Stimulated activated CD4-positive, alpha-beta T cell treated with anti-CD3 and anti-CD28 coated beads, Interleukin-4, amount 100 ng/mL, for 1 hour (primary cell): ENCODE measurements at places on chromosomes 7 and 10.

GRCh38 chr7:47400741-47401206 is 181.1 kb downstream of the TNS3 start:
- no peak for DNase-seq

GRCh38 chr10:7488418-7488829 is 77.6 kb upstream of the SFMBT2 start:
- DNase-seq = no peak

GRCh38 chr10:132945894-132946255 is 3.5 kb upstream of the CFAP46 start:
- DNase-seq = no peak

- no peak for DNase-seq
These were observed 198.9 kb upstream of the CCDC6 start for GRCh38 chr10:60105295-60105695.

DNA sequence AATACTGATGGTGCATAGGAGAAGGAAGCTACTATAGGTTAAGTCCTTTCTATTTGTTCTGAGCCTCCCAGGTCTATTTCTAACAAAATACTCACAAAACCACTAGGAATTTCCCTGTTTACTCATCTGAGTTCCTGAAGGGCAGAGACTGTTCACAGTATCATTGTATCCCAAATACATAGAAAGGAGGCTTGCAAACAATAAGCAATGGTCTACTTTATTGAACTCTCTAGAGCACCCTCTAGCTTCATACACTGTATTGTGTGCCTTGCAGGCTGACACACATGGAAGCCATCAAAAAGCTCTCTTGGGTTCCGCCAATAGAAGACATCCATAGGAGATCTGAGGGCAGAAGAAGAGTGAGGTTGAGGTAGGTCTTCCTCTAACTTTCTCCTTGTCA is 826.1 kb downstream of the GRM8 start:
- DNase-seq = no peak

GRCh38 chr10:45581582-45582385 is 90.8 kb downstream of the ZFAND4 start:
- DNase-seq = no peak

GRCh38 chr10:73900064-73900463 is 10.9 kb upstream of the PLAU start:
- DNase-seq = no peak

GRCh38 chr10:90126256-90126595 is 424.8 kb downstream of the KIF20B start:
- DNase-seq = no peak

DNA sequence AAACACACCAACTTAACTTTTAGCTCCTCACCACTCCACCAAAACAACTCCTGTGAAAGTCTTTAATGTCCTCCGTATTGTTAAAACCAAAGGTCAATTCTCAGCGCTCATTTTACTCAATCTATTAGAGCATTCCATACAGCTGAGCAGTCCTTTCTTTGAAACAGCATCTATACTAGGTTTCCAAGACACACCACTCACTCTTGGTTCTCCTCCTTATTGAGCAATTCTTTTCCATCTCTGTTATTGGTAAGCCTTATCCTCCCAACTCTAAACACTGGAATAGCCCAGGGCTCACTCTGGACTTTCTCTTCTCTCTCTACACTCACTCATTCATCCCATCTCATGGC is 34.9 kb downstream of the COA1 start:
- DNase-seq = no peak

GRCh38 chr7:6197801-6198551 is 74.4 kb downstream of the CYTH3 start:
- DNase-seq = no peak

- no peak for DNase-seq
These were observed 31.3 kb downstream of the TACC2 start for GRCh38 chr10:122020226-122020625.

DNA sequence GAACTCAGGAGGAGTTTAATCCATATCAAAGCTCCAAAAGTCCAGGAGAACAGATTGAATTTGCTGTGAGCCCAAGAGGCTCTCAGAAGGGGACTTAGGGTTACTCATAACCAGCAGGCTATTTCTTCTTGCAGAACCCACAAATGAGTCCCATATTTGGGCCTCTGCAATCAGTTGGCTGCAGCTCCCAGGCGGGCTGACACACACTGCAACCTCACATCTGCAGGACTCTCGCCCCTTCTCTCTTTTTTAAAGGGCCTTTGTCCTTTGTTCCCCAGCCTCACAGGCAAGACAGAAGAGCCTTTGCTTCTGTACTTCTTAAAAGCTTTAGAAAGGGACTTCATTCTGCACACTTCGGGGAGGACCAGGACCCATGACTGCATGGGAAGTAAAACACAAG is 26.7 kb downstream of the CREB3L2 start:
- DNase-seq = no peak

- no peak for DNase-seq
These were observed 7.6 kb downstream of the SP8 start for GRCh38 chr7:20779041-20779440.

DNA sequence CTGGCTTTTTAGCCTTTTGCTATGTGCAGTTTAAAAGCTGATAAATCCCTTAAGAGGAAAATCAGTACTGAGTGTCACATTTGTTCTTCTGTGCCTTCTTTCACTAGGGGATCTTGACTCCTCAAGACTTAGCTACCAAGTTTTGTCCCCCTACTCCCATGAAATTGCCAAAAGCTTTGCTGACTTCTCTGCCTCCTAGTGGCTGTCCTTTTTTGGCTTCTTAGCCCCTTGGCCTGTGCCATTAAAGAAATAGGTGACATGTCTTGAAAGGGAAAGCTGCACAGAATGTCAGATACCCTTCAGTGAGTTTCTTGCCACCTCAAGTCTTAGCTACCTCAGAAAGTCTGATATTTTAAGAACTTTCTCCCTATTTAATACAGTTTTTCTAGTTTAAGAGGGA is 10.5 kb downstream of the MKLN1 start:
- DNase-seq = no peak

- no peak for DNase-seq
These were observed 18.3 kb upstream of the ITGB1 start for GRCh38 chr10:32976338-32976737.

DNA sequence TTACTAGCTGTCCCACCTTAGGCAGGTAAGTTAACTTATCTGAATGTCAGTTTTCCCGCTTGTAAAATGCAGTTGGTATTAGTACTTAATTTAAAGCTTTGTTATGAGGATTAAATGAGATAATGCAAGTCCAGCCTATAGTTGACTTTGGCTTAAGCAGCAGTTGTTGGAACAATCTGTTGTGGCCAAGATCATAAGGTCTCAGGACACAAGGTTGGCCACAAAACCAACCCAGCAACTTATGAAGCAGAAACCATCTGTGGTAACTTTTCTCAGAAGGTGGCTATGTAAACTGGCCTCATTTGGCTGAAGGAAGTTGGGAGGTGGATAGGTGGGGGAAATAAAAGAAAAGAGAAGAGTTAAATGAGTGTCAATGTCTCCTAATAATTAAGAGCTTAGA is 29.4 kb downstream of the ENTPD1 start:
- DNase-seq = no peak

DNA sequence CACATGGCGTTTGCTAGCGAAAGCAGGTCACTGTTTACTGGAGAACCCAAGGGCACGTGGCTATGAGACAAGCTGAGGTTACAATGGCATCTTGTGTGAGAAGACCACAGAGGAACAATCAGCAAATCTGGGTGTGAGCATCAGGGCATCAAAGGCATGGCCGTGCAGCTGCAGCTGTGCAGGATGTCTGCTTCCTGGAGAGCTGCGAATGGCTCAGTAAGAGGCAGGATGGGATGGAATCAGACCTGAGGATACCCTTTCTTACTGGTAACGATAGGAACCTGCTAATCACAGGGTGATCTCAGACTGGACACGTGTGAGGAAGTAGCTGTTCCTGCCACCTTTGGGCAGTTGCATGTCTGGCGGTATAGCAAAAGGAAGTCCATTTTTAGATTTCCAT is 119.5 kb downstream of the RNF216 start:
- no peak for DNase-seq

DNA sequence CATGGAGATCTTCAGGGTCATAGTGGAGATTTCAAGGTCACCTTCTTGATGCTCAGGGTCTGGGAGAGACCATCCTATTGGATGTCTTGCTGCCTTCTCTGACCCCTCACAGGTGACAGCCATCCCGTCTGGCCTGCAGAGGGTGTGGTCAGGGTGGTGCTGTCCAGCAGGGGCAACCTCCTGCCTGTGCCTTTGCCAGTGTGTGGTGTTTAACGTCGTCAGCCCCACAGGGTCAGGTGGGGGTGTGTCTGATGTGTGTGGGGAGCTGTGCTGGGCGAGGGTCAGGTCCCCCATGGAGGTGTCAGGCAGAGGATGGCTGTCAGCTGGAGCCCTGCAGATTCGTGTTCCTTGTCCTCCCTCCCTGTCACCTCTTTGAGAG is 16.5 kb downstream of the ADCY1 start:
- DNase-seq = no peak

GRCh38 chr7:46970476-46970875 is 611.4 kb downstream of the TNS3 start:
- no peak for DNase-seq

- no peak for DNase-seq
These were observed 318.5 kb downstream of the DOCK4 start for GRCh38 chr7:111887734-111888133.

- no peak for DNase-seq
These were observed 417 bp downstream of the RFC2 start for GRCh38 chr7:74253835-74254128.

DNA sequence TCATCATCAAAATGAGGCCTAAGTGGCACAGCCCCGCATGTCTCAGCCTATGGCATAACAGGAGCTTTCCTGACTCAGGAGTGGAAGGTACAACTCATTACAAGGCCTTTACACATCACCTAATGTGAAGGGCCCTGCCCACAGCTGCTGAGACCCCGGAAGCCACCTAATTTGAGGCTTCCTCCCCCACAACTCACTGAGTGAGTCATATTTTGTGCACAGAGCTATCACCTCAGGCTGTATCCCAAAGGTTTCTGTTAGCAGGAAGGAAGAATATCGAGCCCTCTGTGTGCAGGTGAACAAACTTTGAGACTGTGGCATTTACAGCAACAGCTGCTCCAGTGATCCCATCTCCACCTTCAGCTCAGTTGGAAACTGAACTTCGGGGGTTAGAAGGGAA is 20.6 kb downstream of the HTR5A start:
- no peak for DNase-seq

DNA sequence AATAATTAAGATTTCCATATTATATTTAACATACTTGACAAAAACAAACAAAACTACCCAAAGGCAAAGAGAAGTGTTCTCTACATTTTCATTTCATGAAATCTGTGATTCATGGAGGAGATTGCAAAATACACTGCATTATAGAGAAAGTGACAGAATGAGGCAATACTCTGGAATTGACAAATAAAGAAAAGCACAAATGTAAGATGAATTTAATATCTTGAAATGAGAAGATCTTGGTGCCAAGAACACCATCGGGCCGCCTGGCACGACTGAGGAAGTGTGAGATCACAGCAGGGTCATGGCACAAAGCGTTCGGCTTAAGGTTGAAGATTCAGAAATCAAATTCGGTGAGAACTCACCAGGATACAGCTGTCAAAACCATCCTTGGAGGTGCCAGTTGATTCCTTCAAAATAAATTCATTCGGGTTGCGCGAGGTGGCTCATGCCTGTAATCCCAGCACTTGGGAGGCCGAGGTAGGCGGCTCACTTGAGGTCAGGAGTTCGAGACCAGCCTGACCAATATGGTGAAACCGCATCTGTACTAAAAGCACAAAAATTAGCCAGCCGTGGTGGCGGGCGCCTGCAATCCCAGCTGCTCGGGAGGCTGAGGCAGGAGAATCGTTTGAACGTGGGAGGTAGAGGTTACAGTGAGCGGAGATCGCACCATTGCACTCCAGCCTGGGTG is 174.0 kb upstream of the PFKP start:
- DNase-seq = no peak
